ENCODE measurements at places on chromosomes 7 and 10.

- DNase-seq, result no peak
Measured at GRCh38 chr10:6513476-6513875, 66.6 kb downstream of the PRKCQ start.

DNA sequence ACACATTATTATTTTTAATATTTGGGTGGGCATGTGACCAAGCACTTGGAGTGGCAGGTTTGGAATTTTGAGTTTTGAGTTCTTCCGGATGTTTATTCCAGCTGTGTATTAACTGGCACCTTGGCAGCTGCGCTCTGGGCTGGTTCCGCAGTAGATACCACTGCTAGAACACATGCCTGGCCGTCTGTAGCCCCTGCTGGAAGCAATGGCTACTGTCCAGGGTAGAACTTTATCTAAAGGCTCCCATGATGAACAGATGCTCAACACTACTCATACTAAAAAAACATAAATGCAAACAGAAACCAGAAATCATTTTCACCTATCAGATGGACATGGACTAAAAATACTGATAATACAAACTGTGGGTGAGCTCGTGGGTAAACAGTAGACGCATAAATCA, 19.4 kb upstream of the SH3PXD2A start:
- DNase-seq, result no peak

DNA sequence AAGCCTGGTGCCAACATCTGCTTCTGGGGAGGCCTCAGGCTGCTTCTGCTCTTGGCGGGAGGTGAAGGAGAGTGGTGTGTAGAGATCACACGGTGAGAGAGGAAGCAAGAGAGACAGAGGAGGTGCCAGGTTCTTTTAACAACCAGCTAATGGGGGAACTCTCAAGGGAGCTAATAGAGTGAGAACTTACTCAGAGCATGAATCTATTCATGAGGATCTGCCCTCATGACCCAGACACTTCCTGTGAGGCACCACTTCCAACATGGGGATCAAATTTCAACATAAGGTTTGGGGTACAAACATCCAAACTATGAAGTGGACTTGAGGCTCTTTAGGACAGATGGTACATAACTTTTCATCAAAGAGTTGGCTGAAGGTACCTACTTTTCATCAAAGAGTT, 5.1 kb upstream of the ZNF32 start:
- DNase-seq, result no peak

DNA sequence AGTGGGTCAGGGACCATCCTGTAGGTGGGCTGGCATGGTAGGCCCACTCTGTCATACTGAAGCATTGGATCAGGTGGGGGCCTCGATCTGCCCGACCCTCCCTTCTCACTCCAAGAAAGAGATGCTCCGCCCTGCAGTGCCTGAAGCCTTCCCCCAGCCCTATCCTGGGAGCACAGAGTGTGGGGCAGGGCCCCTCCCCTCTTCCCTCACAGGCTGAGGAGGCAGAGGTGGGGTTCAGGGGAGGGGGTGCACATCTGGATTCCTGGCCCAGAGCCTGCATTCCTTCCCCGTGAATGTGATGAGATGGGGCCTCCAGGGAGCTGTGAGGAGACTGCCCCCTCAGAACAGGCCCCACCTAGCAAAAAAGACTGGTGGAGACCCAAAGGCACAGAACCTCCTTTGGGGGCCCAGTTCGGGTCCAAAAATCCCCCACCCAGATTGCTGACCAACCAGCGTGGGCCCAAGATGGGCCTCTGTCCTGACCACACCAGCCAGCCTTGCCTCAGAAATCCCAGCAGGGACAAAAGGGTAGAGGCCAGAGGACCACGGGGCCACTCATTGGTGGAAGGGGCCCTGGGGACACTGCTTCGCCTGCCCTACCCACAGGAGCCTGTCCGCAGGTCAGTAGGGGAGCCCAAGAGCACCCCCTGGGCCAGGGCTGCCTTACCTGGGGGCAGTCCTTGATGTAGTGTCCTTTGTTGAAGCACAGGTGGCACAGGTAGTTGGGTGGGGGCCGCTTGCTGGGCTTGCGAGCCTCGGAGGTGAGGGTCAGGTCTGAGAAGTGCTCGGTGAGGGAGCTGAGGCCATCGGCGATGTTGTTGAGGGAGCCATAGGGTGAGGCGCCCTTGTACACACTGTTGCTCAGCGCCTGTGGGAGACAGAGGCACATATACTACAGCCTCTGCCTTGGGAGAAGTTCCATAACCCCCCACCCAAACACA, 13.3 kb downstream of the ZCCHC24 start:
- DNase-seq, result no peak

- DNase-seq, result no peak
Measured at GRCh38 chr10:86779220-86780017, 23.0 kb downstream of the BMPR1A start.

GRCh38 chr7:13627455-13627854, 362.0 kb downstream of the ETV1 start:
- no peak for DNase-seq

- DNase-seq, result no peak
Measured at GRCh38 chr7:122046402-122046801, 97.6 kb downstream of the AASS start.

GRCh38 chr10:51010977-51011376, 63.3 kb upstream of the PRKG1 start:
- DNase-seq, result no peak

GRCh38 chr7:29123626-29124190, 22.6 kb downstream of the CPVL start:
- no peak for DNase-seq

- DNase-seq, result no peak
Measured at GRCh38 chr7:76069238-76069638, 21.3 kb downstream of the MDH2 start.

- no peak for DNase-seq
Measured at GRCh38 chr10:84762754-84763394, 434.5 kb downstream of the CCSER2 start.

- DNase-seq, result peak; percentile 12
Measured at GRCh38 chr7:117010375-117011133, 57.3 kb downstream of the ST7 start.

DNA sequence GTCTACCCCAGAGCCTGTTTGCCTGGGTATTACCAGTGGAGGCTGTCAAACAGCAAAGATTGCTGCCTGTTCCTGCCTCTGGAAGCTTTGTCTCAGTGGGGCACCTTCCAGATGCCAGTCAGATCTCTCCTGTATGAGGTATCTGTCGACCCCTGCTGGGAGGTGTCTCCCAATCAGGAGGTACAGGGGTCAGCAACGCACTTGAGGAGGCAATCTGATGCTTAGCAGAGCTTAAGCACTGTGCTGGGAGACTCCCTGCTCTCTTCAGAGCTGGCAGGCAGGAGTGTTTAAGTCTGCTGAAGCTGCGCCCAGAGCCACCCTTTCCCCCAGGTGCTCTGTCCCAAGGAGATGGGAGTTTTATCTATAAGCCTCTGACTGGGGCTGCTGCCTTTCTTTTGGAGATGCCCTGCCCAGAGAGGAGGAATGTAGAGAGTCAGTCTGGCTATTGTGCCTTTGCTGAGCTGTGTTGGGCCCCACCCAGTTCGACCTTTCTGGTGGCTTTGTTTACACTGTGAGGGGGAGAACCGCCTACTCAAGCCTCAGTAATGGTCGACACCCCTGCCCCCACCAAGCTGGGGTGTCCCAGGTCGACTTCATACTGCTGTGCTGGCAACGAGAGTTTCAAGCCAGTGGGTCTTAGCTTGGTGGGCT, 62.2 kb downstream of the PPP1R9A start:
- no peak for DNase-seq

DNA sequence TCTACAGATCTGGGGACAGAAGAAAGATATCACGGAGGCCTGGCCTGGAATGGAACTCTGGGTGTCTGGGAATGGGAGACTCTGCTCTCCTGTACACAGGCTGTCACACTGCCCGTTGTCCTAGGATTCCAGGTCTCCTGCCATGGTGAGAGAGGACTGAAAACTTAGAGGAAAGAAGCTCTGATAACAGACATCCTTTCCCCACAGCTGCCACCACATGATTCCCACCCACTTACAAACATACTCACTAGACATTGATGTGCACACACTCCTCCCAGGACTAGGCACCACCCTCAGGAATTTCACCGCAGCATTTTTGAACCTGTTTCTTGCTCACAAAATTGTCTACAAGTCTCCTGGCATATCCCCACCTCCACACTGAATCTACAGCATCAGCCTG, 5.7 kb downstream of the ZNF92 start:
- DNase-seq, result no peak

DNA sequence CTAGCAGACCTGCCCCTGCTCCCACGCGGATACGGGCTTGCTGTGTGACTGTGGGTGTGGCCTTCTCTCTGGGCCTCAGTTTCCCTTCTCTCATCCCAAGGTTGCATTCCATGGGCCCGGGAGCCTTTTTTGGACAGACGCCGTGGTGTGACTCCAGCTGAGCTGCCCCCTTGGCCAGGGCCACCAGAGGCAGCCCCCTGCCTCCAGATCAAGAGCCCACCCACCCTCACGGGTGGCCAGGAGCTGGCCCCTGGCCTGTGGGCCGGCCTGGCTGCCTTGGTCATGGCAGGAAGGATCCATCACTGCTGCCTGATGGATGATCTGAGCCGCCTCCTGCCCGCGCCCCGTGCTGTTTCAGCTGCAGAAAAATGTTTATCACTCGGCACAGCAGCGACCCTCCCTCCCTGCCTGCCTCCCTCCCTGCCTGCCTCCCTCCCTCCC, 27.8 kb upstream of the ELFN1 start:
- DNase-seq, result no peak

DNA sequence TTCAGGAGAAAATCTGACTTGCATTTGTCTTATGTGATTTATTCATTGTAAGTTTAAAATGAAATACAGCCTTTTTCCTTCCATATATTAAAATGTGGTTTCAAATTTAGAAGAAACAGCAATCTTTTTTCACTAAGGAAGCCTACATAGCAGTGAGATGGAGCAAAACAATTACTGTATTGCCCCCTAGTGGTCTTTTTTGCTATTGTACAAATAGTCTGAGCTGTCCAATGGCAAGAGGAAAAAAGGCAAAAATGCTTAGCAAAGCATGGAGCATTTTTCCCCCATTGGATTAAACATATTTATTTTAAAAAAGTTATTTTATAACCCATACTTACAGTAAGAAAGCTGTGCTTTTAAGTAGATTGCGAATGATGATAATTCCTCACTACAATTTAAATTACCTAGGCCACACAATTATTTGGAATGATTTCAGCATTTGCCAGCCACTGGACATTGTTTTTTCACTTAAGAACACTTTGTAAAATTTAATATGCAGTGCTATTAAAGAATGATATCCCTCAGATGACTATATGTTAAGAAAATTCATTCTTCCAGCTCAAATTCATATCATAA, 119.5 kb downstream of the CPED1 start:
- DNase-seq, result no peak

- no peak for DNase-seq
Measured at GRCh38 chr7:90298145-90299038, 22.7 kb downstream of the FAM237B start.

GRCh38 chr7:82697897-82698296, 254.3 kb upstream of the CACNA2D1 start:
- DNase-seq, result no peak

DNA sequence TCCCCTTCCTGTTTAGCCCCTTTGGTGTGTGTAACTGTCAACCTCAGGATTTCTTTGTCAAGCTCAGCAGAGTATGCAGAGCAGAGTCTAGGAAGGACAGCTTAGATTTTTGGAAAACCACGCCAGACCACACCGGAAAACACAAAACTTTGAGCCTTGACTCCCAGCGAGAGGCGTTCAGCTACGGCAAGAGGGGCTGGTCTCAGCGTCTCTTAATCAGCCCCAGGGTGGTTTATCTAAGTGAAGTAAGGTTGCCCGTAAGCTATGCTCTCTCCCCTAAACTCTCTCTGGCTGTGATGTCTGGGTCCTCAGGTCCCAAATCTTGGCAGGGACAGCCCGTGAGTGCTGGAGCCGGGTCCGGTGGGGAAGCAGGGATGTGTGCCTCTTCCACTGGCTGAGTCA, 230.9 kb downstream of the KLF6 start:
- no peak for DNase-seq

- DNase-seq, result no peak
Measured at GRCh38 chr7:3955751-3956696, 655.0 kb downstream of the SDK1 start.

- no peak for DNase-seq
Measured at GRCh38 chr10:99442394-99442793, 12.0 kb upstream of the GOT1 start.

DNA sequence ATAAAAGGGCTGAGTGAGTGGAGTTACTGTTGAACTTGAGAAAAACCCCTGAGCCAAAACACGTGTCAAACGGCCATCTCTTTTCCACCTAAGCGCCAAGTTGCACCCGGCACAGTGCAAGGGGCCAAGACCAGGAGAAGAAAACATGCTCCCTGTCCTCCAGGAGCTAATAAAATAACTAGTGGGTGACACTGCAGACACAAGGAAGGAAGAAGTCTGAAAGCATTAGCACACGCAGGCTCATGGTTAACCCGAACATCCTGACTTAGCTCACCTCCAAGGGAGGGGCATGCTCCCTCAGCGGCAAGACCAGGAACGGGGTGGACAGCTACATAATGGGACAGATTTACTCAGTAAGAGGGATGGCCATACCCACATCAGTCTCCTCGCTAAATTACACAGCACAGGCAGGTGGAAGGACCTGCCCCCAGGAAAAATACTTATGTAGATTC, 65.0 kb downstream of the PIP4K2A start:
- peak; percentile 20 for DNase-seq

DNA sequence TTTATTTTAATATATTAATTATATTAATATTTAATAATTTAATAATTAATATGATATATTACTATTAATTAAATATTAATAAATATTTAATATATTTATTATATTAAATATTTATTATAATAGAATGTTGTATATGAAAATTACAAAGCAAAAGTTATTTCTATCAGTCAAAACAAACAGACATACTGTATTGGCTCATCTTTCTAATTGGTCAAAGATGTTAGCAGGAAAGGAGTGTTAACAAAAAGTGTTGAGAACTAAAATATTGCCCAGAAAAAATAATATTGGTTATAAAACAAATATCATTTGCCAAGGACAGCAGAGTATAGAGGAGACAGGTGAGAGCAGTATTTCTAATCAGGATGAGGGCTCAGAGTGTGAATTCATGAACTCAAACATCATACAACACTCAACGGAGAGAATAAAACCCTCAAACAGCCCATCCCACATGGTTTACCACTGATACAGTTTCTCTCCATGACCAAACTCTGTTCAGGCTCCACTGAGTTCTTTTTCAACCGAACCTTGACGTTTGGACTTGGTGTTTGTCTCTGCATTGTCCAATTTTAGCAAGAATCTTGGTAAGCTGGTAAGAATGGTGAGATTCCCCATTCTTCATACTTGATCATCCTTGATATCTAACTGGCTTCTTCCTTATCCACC, 58.0 kb downstream of the TSPAN12 start:
- DNase-seq, result no peak

GRCh38 chr10:5457741-5458140, 41.6 kb downstream of the CALML5 start:
- DNase-seq, result no peak

- no peak for DNase-seq
Measured at GRCh38 chr7:27177795-27178320, 3.7 kb upstream of the HOXA10 start.

GRCh38 chr7:54915870-54916598, 102.8 kb upstream of the EGFR start:
- no peak for DNase-seq

DNA sequence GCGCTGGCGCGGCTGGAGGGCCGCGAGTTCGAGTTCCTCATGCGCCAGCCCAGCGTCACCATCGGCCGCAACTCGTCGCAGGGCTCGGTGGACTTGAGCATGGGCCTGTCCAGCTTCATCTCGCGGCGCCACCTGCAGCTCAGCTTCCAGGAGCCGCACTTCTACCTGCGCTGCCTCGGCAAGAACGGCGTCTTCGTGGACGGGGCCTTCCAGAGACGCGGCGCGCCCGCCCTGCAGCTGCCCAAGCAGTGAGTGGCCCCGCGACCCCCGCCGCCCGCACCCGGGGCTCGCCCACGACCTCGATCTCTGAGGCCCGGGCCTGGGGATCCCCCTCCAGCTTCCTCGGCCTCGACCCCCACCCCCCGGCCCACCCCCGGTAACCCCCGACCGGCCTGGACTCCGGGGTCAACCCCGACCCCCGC, 537 bp downstream of the FOXK1 start:
- DNase-seq, result peak; percentile 38

All from stimulated activated CD4-positive, alpha-beta T cell treated with anti-CD3 and anti-CD28 coated beads, Interleukin-12 subunit alpha, Interleukin-12 subunit beta, amount 100 ng/mL, for 4 hours (primary cell).